Pancreas (tissue), 10 donors: ENCODE measurements at places on chromosomes 1 and 21. TPM values are rescaled to one million over a fixed set of nuclear protein-coding genes. Genes with fewer than 3 reads are reported as not detected.

DNA sequence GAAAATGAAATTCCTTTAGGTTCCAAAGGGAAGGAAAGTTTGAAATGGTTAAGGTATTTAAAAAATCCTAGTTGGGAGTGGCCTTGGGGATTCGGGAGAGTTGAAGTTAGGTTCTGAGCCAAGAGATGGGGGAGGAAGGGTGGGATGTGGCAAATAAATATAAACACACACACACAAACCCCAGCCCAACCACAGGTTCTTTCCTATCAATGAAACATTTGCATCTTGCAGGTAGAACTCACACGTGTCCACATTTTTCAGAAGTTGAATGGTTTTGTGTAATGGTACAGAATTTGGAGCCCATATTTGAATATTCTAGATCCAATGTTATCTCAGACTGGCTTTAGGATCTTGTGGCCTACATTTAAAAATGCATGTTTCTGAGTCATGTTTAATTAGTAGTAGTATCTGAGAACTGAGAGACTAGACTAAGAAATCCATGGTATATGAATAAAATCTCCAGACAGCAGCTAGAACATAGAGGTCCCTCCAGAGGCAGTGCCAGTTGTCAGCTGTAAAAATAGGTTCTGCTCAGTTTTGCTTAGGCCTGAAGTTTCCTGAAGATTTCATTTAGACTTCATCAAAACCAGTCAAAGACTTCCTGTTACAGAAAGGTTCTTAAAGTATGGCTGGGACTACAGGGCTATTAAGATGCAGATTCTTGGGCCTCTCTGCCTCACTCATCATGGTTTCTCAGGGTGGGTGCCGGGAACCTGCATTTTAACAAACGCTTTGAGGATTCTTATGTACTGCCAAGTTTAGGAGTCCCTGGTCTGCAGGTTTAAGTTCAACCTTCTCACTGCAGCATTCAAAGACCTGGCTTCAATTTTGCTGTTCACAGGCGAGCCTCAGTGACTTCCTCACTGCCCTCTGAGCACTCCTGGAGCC, 21.3 kb downstream of the RUNX1 start:
- DNase-seq = no peak

- no peak for DNase-seq
Observed at GRCh38 chr1:72643142-72643541, 360.8 kb upstream of the NEGR1 start.

DNA sequence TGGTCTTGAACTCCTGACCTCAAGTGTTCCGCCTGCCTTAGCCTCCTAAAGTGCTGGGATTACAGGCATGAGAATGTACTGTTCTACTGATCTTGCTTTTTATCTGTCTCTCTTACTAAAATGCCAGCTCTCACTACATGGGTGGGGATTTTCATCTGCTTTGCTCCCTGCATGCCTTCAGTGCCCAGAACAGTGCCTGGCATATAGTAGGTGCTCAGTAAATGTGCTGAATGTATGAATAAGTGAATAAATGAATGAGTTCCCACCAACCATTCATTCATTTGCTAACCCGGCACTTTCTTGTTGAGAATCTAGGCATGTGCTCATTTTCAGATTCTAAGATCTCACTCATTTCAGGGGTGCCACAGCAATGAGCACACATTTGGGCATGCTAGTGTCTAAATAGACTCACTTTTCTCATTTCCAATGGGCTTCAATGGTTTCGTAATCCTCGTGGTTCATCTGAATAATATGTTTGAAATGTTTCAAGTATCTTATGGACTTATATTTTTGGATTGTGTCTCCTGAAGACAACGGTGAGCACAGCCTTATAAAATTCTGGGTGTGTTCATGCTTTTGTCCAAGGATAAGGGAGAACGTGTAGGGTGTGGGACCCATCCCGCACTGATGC, 7.6 kb downstream of the DHRS3 start:
- no peak for DNase-seq

SLC39A1 gene
- 42.8 TPM for total RNA-seq

EDARADD gene
- total RNA-seq = 2.1 TPM

GJB3 gene
- 0.15 TPM for total RNA-seq
